ENCODE measurements at places on chromosomes 16 and 17.

GRCh38 chr17:44585315-44585714 lies 28.0 kb downstream of the FZD2 start:
- DNase-seq: no peak

DNA sequence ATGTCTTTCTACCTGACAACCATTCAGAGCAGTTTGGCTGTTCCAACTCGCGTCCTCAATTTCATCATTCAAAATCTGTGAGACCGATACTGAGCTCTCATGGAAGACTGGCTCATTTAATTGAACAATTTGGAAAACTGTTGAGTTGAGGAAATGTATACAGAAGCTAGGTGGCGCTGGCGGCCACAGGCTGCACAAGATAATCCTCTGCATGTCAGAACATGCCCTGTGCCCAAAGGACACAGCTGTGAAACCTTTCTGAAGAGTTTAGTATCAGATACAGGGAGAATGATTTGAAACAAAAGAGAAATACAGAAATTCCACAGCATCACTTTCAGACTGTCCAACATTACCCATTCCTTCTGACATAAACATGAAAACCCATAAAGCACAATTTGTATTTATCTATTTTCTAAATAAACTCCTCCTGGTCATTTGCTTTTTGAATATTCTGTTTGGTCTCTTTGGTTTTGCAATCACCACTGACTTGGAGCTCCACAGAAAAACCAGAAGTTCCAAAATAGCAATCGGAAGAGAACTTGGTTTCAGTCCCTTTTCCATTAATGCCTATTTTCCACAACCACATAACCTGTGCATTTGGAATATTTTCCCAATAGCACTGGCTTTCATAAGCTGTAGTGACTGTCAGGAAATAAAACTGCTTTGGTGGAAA lies 192.8 kb downstream of the MAP2K6 start:
- peak; percentile 80 for DNase-seq

- no peak for DNase-seq
Measured at GRCh38 chr16:52633230-52633629, 86.3 kb upstream of the TOX3 start.

DNA sequence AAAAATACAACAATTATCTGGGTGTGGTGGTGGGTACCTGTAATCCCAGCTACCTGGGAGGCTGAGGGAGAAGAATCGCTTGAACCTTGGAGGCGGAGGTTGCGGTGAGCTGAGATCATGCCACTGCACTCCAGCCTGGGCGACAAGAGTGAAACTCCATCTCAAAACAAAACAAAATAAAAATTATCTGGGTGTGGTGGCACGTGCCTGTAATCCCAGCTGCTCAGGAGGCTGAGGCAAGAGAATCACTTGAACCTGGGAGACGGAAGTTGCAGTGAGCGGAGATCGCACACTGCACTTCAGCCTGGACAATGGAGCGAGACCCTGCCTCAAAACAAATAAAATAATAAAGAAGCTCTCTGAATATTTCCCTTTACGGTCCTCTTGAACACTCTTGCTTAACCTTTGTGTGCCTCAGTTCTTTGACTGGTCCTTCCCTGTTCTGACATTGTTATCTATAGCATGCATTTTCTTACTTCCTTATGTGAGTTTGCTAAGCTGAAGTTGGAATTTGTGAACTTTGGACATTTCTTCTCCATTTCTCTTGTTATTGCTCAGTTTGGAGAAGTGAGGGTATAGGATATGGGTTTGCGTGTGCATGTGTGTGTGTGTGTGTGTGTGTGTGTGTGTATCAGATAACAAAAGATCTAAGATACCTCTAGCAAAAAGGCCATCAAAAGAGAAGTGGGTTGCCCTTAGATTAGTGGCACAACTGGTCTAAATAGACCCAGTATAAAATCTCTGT lies 29.7 kb upstream of the WSB1 start:
- no peak for DNase-seq

GRCh38 chr17:80303824-80304223 lies 43.2 kb downstream of the RNF213 start:
- no peak for DNase-seq
